ENCODE measurements at places on chromosomes 4 and X.

- no peak for DNase-seq
Observed at GRCh38 chrX:30781711-30782444, 107.2 kb downstream of the TAB3 start.

DNA sequence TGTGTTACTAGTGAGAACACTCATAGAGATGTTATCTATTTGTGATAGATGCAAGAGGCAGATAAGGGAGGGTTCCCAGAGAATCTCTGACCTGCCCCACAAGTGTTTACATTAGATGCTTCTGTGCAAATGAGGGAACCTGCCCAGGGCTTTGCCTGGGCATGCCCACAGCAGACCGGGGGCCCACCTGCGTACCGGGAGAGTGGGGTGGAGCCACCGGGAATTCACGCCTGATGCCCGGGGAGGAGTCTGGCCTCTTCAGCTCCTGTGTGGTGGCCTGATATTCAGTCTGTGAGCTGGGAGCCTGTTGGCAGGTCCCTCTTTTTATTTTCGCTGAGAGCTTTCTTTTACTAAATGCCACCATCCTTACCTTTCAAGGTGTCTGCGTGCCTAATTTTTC is 155.7 kb downstream of the SNCA start:
- DNase-seq, result no peak

- no peak for DNase-seq
Observed at GRCh38 chrX:110123331-110123782, 120.4 kb downstream of the TMEM164 start.

DNA sequence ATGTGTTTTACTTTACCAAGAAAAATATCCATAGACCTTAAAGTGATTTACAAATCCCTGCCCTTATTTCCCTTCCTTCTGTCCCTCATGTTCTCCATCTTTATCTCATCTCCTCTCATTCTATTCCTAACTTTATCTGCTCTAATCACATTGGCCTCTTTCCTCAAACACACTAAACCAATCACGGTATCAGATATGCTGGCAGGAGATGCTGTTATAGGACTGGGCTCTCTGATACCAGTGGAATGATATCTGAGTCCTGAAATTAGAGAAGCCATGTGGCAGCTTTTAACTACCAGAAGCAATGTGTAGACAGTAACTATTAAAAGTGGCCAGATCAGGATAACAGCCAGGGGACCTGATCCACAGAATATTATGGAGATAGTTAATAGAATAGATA is 49.9 kb upstream of the GIMD1 start:
- no peak for DNase-seq

- DNase-seq, result no peak
Observed at GRCh38 chr4:109211671-109212070, 90.8 kb downstream of the COL25A1 start.

DNA sequence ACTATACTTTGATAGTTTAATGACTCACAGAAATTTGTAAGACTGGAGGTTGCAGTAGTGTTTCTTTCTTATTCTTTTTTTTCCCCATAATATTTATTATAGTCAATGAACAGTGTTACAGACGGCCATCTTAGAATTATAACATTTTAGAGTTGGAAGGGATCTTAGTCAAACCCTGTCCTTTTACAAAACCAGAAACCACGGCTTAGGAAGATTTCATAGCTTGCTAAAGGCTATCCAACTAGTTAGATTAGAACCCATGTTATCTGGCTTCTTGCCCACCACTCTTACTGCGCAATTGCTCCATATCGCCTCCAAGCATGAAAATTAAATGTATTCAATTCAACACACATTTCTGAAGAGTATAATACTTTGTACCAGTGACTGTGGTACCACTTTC is 1.1 kb downstream of the XIAP start:
- no peak for DNase-seq

DNA sequence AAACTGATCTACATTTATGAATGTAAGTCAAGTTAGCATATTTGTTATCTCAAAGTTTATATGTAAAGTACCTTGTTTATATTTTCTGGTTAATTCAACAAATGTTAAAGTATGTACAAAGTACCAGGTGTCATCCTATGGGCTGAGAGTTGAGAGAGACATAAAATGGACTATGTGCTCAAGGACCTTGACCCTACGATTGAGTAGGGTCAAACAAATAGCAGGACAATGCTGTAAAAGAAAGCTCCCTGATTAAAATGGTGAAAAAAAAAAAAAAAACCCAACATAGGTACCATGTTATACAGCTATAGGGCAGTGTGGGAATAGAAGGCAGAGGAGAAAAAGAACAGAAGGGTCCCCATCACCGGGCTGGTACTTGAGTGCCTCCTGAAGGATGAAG is 123.4 kb downstream of the CDS1 start:
- DNase-seq, result no peak

GRCh38 chr4:41396214-41396613 is 139.5 kb downstream of the UCHL1 start:
- no peak for DNase-seq

DNA sequence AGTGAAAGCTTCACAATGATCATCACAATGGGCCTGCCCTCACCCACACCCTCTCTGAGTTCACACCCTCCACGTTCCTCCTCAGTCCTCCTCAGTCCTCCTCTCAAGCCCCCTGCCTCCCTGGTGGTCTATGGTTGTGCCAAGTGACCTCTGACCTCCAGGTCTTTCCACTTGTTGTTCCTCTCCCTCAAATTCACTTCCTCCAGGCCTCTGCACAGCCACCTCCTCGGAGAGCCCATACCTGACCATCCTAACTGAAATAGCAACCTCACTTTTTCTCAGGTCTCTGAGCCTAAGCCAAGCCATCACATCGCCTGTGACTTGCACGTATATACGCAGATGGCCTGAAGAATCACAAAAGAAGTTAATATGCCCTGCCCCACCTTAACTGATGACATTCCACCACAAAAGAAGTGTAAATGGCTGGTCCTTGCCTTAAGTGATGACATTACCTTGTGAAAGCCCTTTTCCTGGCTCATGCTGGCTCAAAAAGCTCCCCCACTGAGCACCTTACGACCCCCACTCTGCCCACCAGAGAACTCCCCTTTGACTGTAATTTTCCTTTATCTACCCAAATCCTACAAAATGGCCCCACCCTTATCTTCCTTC is 293.4 kb upstream of the TENM3 start:
- DNase-seq, result no peak

- no peak for DNase-seq
Observed at GRCh38 chr4:155582971-155583437, 83.6 kb upstream of the GUCY1A1 start.

DNA sequence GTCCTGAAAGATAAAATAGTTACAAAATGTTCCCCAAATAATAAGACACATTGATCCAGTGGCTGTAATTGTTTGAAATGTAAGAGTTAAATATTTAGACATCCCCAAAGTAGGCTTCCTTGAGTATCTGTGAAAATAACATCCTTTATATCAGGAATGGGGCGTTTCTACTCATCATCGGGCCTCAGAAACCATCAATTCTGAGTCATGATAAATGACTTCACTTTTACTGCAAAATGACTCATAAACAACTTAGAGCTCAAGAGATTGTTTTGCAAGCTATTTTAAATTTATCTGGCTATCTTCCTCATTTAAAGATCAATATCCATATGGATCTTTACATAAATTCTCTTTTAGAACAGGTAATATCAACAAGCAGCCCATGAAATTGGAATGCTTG is 369.4 kb upstream of the CNKSR2 start:
- no peak for DNase-seq

DNA sequence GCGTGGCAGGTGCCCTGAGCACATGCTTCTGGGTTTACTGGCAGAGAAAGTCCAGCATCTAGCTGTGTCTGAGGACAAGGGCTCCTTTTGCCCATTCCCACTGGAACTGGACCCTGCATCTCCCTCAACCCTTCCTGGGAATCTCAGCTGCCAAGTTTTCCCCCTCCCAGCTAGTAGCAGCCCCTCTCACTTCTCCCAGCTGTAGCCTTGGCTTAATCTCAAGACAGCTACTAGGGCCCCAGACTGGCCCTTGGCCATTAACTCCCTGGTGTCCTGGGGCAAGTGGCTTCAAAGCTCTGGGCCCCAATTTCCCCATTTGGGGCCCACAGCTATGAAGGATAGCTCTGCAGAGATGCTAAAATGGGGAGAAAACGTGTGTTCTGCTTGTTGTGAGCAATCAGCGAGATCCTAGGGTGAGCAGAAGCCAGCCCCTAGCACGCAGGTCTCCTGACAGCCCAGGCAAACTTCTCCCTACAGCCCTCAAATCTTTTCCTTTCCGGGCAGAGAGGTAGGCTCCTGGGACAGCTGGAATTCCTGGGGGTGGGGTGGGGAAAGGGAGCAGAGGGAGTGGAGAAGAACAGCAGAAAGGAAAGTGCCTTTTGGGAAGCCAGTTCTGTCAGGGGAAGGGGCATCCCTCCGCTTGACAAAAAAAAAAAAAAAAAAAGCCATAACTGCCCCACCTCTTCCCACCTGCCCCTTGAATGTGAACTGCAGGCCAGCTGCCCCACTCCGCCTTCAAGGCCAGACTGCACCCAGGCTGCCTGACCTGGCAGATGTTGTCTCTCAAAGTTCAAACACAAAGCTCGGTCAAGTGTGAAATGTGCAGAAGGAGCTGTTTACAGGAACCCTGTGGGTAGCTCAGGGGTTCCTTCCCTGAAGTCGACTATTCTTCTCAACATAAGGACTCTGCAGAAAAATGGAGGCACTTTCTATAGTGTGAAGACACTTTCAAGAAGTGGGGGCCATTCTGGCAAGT is 16.6 kb downstream of the FGD1 start:
- no peak for DNase-seq

- DNase-seq, result no peak
Observed at GRCh38 chr4:138494931-138495330, 252.8 kb upstream of the SLC7A11 start.

GRCh38 chrX:136598631-136599030 is 49.3 kb upstream of the CD40LG start:
- DNase-seq, result no peak

DNA sequence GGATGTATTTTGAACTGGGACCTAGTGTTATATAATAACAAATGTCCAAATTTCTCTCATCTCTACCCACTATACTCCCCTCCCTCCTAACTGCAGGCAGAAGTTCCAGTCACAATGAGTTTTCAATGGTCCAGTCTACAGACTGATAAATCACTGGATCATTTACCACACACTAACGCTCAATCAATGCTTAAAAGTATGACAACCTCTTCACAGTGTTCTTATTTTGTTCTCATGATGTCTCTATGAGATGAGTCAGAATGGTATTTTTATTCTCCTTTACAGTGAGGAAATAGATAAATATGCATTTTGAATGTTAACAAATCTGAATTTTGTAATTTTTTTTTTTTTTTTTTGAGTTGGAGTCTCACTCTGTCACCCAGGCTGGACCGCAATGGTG is 83.7 kb upstream of the ETNPPL start:
- DNase-seq, result no peak

DNA sequence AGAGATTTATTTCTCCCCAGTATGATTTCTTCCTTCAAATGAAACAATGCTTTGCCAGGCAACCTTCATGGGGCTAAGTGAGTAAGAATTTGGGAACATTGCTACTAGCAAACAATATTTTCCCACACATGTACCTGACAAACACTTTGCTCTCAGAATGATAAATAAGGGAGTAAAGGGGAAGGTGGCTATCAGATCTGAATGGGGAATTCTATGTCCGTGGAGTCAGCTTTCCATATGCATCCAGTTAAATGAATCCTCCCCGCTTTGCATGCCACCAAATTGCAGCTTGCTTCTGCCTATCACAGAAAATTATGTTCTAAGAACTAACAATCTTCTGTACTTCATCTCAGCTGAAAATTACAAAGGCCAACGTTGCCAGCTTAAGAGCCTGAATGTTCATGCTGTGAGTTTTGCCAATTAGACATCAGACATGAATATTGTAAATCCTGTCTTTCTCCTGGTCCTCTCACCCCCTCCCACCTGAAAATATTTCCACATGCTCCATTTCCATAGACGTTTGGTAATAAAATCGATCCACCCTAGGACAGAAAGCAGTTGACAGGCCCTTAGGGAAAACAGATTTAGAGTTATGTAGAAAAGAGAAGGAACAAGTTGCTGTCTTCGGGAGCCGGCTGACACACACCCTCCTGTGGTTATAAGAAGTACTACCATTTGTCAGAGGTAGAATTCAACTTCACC is 6.3 kb downstream of the MEPE start:
- no peak for DNase-seq

GRCh38 chr4:15003891-15004738 is 1.8 kb downstream of the CPEB2 start:
- DNase-seq, result peak; percentile 35

- DNase-seq, result no peak
Observed at GRCh38 chr4:189083769-189084168, 856.9 kb upstream of the FRG1 start.

DNA sequence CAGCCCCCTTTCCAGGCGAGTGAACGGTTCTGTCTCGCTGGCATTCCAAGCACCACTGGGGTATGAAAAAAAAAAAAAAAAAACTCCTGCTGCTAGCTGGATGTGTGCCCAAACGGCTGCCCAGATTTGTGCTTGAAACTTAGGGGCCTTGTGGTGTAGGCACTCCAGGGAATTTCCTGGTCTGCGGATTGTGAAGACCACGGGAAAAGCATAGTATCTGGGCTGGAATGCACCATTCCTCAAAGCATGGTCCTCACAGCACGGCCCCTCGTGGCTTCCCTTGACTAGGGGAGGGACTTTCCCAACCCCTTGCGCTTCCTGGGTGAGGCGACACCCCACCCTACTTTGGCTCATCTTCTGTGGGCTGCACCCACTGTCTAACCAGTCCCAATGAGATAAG is 516.8 kb upstream of the FAM241A start:
- no peak for DNase-seq

DNA sequence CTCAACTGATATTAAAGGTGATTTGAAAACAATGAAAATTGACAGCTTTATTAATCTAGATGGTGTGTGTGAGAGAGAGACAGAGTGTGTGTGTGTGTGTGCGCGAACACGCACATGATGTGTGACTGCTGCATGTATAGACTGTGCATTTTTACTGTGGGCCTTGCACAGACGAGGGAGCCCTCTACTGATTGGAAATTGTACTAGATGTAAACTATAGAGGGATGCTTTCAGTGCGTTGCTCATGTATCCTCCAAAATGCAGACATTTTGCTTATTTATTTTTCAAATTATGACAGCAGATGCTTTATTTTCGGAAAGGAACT is 168.4 kb upstream of the GK2 start:
- DNase-seq, result no peak

DNA sequence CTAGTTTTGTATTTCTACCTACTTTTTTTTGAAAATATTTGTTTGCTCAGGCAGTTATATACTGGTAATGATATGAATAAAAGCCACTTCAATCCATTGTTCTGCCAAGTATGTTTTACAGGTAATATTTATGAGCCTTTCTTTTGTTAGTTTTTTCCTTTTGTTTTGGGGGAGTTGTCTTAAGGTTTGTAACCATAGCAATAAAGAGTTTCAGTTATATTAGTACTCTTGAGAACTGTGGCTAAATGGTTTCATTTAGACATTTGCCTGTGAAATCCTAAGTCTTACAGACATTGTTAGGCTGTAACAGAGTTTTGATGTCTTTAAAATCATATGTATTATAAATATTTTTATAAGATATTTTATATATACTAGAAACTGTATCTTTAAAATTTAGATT is 150.1 kb downstream of the DIPK2B start:
- DNase-seq, result no peak
